Lung microvascular endothelial cell (primary cell): ENCODE measurements at places on chromosomes 12 and 14.

- DNase-seq, result no peak
These were observed 1077.6 kb upstream of the FOXG1 start for GRCh38 chr14:27688841-27689444.

- peak; percentile 54 for DNase-seq
These were observed 656 bp downstream of the RAB21 start for GRCh38 chr12:71755146-71755892.

GRCh38 chr12:121181181-121181580 lies 28.7 kb upstream of the P2RX4 start:
- DNase-seq, result peak; percentile 88

DNA sequence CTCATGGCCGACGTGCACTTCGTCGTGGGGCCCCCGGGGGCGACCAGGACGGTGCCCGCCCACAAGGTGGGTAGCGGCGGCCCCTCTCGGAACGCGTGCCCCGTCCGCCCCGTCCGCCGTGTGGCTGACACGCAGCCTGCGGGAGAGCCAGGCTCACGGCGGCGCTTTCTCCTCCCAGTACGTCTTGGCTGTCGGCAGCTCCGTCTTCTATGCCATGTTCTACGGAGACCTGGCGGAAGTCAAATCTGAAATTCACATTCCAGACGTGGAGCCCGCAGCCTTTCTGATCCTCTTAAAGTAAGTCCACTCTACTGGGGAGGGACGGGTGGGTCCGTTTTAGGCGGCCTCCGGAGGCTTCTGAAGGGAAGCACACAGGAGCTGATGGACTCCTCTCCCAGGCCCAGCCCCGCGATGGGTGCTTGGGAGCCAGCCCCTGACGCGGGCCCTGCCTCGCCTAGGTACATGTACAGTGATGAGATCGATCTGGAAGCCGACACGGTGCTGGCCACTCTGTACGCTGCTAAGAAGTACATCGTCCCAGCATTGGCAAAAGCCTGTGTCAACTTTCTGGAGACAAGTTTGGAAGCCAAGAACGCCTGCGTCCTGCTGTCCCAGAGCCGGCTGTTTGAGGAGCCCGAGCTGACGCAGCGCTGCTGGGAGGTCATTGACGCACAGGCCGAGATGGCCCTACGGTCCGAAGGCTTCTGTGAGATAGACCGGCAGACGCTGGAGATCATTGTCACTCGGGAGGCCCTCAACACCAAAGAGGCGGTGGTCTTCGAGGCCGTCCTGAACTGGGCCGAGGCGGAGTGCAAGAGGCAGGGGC lies 1.1 kb downstream of the BTBD6 start:
- DNase-seq, result peak; percentile 52

GRCh38 chr12:23640754-23641153 lies 308.7 kb downstream of the SOX5 start:
- no peak for DNase-seq

DNA sequence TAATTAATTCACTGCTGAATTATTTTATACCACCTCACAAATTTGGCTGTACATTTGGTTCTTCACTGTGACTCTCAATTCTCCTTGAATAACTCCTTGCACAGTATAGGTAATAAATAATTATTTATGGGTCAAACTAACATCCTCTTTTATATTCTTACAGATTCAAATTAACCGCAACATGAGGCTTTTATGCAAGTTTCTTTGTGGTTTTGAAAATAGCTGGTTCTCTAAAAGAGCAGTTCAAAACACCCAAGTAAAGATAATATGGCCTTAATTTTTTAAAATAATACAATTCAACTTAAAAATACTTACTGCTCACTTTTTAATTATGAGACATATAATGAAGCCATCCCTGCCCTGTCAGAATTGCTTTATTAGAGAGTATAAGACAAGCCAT lies 12.9 kb upstream of the TRIM9 start:
- no peak for DNase-seq

GRCh38 chr12:57319678-57320469 lies 68.9 kb upstream of the STAC3 start:
- no peak for DNase-seq

GRCh38 chr14:100391724-100392123 lies 68.6 kb downstream of the SLC25A47 start:
- DNase-seq, result no peak

- no peak for DNase-seq
These were observed 722 bp downstream of the FAM234B start for GRCh38 chr12:13044906-13045299.

DNA sequence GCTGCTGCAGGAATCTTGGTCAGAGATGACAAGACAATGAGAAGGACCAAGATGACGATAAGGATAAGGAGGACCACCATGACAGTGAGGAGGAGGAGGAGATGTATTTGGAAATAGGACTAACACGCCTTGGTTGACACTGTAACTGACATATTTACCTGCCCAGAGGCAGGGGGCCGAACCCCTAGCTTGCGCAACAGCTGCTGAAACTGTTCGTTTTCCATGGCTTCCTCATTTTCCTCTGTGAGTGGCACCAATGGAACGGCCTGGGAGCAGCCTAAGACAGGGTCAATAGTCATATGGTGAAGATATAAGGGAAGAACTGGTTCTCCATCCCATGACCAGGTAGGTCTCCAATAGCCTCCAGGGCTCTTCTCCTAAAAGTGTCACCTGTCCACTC lies 28.8 kb downstream of the TIMELESS start:
- no peak for DNase-seq

GRCh38 chr14:103385929-103386712 lies 906 bp downstream of the MARK3 start:
- DNase-seq, result peak; percentile 44

- no peak for DNase-seq
These were observed 28.3 kb downstream of the VDR start for GRCh38 chr12:47876440-47876960.

DNA sequence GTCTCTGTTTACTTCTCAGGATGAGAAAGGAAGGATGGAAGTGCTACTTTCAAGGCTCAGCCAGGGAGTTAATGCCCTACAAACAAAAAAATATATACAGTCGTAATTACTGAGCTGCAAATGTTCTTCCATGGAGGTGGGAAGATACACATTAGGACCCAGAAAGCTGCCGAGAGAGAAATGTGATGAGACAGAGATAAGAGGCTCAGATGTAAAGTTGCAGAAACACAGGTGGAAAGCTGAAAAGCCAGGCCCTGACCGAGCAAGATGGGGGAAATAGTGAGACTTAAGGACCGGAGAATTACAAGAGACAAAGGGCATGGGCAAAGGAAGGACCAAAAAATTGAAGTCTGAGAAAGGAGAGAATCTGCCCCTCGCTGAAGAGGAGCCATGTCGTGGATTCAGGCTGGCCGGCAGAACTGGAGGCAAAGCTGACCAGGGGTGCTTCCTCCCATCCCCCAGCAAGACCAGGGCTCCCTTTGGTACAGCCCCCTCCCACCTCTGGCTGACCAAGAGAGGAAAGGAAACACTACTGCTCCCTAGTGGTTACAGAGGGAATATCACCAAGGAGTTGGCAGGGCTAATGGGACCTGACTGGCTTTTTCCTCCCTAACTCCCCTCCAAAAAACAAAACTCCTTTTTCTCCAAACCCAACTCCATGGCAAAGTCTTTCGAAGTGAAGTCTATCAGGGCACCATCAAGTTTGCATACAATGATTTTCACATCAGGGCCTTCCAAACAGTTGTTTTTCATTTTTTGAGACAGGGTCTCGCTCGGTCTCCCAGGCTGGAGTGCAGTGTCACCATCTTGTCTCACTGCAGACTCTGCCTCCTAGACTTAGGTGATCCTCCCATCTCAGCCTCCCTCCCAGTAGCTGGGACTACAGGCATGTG lies 12.1 kb downstream of the ZFHX2 start:
- peak; percentile 56 for DNase-seq

- DNase-seq, result no peak
These were observed 187.9 kb downstream of the SEC23A start for GRCh38 chr14:38915125-38915524.

DNA sequence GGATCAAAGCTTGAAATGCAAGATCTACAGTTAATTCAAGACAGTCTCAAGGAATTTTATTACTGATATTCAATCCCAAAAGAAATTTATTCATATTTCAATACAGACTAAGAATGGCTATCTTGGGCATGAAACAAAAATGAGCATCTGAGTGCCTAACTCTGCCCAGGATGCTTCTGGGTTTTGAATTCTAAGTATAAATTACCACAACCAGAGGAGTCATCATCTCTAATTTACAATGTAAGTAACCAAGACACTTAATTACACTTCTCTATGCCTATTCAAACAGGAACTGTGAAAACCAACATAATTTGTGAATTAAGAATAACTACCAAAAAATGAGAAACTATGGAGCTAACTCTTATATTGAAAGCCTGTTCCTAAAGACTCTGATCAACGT lies 14.1 kb downstream of the OSBPL8 start:
- DNase-seq, result no peak

DNA sequence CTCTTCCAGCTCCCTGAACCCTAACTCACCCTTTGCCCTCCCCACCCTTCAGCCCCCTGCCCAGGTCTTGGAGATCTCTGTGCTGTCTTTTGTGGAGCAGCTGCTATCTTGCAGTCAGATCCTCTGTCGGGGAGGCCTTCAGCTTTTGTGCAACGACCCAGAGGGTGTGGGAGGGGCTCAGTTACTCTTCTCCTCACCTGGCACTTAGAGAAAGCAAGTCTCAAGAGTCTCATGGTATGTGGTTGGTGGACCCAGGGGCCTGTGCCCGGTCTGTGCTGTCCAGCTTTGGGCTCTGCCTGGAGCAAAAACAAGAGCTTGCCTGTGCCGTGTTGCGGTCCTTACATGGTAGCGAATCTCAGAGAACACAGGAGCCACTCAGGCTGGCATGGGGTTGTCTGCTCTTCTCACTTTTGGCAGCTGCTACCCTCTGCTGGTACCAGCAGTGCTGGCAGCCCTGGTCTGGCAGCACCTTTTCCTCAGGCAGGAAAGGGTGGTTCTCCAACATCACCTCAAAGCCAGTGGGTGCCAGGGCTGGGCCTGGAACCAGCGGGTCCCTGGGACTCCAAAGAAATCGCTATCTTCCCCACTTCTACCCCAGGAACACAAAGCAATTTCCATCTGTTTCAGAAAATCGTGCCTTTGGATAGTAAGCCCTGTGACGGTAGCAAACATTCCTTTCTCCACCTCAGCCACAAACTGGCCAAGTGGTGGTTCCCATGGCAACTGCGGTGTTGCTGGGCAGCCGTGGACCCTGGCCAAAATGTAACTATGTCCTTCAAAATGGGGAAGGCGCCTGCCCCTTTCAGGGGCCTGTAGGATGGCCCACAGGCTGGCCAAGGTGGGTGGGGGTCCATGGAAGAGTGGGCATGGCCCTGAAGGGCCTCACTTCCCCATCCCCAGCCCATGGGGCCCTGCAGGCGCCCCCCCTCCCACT lies 90.0 kb downstream of the RIN3 start:
- peak; percentile 27 for DNase-seq

- DNase-seq, result no peak
These were observed 50.8 kb downstream of the PPP2R5E start for GRCh38 chr14:63492391-63492790.

- DNase-seq, result peak; percentile 72
These were observed 194.6 kb upstream of the KRR1 start for GRCh38 chr12:75705749-75706711.

- no peak for DNase-seq
These were observed 542.7 kb upstream of the LMO3 start for GRCh38 chr12:17148706-17149105.

GRCh38 chr12:92556141-92556540 lies 146.6 kb upstream of the PLEKHG7 start:
- DNase-seq, result no peak

- no peak for DNase-seq
These were observed 77.5 kb downstream of the LRRC9 start for GRCh38 chr14:59997449-59997848.

DNA sequence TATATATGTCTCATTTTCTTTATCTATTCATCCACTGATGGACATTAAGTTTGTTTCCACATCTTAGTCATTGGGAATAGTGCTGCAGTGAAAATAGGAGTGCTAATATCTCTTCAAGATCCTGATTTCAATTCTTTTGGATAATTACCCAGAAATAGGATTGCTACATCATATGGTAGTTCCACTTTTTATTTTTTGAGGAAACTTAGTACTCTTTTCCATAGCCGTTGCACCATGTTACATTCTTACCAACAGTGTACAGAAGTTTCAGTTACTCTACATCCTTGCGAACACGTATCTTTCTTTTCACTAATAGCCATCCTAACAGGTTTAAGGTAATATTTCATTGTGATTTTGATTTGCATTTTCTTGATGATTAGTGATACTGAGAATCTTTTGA lies 29.8 kb downstream of the TESPA1 start:
- no peak for DNase-seq

DNA sequence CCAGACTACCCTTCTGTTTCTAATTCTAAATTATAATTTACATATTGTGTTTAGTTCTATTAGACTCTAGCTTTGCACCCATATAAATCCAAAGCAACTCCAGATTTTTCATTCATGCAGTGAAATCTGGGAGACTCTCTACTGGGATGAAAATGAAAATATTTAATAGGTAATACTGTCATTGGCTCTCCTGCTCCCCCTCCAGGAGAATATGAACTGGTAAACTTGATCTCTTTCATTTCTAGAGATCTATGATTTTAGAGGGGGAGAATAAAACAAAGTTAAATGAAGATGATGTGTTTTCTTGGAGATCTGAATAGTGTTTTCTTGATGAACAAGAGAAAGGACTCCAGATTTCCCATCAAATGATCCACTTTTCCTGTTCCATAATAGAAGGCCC lies 104.3 kb upstream of the TMCC3 start:
- DNase-seq, result peak; percentile 31

- no peak for DNase-seq
These were observed 448.5 kb downstream of the TMEM121 start for GRCh38 chr14:105974902-105975301.

DNA sequence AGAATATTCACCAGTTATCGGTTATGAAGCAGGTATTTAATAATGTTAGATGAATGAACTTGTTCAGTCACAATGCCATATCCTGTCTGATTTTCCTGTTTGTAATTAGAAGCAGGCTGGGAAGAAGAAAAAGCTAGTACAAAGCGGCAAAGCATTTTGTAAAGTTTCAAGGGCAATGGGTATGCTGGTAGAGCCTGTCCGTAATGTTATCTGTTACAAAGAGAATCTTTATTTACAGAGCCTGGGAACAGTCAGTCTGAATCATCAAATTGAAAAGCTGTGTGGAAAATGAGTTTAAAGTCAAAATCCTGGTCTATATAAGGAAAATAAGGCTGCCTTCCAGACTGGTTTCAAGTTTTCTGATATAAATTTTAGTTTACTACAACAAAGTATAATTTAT lies 40.5 kb downstream of the PARP11 start:
- no peak for DNase-seq
